GF-D8 (cell line): ENCODE measurements at places on chromosomes 5 and 9.

GRCh38 chr9:134937164-134937555, 19.4 kb upstream of the FCN1 start:
- no peak for DNase-seq

GRCh38 chr5:149959406-149960236, 937 bp upstream of the SLC26A2 start:
- peak; percentile 81 for DNase-seq

GRCh38 chr5:143569722-143570567, 166.5 kb upstream of the NR3C1 start:
- DNase-seq: no peak

DNA sequence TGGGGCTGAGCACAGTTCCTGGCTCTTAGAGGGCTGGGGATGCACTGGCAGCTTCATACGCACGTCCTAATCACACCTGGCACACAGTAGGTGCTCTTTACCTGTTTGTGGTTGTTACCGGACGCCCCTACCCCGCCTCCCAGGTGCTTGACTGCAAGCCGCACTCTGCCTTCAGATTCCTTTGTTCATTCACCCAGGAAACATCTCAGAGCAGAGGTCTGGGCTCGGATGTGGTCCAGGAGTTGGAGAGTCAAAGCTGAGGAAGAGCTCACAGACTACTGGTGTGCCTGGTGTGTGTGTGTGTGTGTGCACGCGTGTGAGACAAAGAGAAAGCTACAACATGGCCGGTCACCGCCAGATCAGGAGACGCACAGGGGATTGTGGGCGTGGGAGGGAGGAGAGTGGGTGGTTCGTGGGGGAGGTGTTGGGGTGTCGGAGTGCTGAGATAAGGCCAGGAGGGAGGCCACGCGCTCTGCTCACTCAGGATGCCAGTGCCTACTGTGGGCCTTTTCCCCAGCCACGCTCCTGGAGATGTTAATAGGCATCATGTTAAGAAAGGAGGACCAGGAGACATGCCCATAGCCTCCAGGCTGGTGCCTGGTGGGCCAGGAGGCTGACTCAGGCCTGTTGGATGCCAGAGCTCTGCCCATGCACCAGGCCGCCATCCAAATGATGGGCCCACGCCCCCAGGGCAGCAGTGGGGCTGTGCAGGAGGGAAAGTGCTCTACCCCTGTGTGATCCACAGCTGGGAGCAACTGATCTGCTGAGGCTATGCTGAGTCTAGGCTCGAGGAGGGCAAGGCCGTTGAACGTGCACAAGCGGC, 39.9 kb downstream of the CRB2 start:
- no peak for DNase-seq

GRCh38 chr5:76838481-76839261, 11.1 kb upstream of the S100Z start:
- no peak for DNase-seq

GRCh38 chr5:69217151-69217511, 17.6 kb upstream of the CDK7 start:
- DNase-seq: no peak

DNA sequence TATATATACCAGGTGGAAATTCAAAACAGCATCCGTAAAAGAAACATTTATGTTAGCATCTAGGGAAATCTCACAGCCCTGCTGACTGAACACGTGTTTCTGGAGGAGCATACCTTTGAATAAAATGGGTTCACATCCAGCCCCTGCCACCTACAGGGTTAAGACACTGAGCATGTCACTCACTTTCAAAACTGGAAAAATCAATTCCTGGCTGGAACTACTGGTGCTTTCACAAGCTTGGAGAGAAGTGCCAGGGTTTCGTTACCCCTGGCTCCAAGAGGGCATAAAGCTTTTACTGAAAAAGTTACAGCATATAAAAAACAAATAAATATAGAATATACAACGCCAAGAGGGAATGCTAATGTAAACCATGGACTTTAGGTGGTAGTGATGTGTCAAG, 48.0 kb downstream of the SERINC5 start:
- no peak for DNase-seq

GRCh38 chr9:75858497-75859092, 31.9 kb upstream of the PCSK5 start:
- DNase-seq: no peak
